T-helper 1 cell (primary cell): ENCODE measurements at places on chromosomes 7 and 10.

DNA sequence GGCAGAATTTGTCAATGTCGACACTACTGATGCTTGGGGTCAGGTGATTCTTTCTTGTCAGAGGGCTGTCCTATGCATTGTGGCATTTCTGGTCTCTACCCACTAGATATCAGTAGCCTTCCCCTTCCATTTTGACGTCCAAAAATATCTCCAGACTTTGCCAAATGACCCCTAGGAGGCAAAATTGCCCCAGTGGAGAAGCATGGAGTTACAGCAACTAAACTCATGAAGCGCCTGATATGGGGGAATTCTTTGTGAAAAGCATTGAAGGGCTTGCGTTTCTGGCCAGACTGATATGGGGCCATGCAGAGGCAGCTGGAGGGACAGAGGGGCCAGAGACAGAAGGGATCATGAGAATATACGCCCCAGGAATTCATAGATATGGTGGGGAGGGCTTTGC, 43.6 kb downstream of the ADRB1 start:
- no peak for DNase-seq

DNA sequence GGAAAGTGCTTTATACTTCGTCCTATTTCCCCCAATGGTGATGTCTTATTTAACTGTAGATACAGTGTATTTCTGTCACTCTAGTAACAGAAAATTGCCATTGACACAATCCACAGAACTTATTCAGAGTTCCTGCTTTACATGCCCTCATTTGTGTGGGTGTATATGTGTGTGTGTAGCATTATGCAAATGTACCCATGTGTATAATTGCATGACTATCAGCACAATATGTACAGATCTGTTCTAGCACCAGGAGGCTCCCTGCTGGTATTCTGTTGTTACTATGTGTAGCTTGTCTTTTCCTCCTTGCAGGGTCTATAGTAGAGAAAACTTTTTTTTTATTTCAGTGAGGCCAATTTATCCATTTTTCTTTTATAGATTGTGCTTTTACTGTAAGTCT, 16.5 kb downstream of the CYP3A43 start:
- DNase-seq = no peak

DNA sequence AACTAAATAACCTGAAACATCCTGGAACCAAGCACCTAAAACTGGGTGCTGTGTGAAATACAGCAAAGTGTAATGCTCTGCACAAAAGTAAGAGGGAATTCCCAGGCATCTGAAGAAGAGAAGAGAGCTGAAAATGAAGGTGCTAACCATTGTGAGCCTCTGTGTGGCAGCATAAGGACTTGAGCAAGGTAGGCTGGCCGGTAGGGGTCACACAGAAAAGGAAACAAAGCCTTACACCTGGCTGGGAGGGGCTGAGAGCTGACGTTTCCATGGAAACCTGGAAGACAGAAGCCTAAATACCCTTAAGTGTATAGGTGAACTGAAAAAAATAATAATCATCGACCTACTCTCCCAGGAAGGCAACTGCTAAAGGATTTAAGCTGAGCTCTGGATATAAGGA, 48.6 kb downstream of the CUL1 start:
- no peak for DNase-seq

DNA sequence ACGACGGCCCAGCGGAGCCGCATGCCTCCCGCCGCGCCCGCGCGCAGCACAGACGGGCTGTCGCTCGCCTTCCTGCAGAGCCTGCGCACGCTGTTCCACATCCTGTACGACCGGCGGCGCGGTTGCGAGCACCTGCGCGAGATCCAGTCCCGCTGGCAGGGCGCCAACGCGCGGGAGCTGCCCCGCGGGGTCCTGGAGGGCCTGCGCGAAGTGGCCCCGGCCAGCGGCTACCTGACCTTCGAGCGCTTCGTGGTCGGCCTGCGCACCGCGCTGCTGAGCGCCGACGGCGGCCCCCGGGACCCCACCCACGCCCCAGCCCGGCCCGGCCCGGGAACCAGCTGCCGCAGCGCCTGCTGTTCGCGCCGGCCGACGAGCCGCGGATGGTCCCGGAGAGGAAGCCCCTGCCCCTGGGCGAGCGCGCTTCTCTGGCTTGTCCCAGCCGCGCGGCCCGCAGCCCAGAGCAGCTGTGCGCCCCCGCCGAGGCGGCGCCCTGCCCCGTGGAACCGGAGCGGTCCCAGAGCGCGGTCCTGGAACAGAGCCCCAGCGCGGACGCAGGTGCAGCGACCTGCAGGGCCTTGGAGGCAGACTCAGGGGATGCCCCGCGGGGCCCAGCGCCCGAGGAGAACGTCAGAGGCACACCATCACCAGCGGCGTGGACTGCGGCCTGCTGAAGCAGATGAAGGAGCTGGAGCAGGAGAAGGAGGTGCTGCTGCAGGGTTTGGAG, 25.3 kb upstream of the ZNF716 start:
- DNase-seq = no peak

GRCh38 chr7:145665499-145666258, 450.9 kb upstream of the CNTNAP2 start:
- no peak for DNase-seq

DNA sequence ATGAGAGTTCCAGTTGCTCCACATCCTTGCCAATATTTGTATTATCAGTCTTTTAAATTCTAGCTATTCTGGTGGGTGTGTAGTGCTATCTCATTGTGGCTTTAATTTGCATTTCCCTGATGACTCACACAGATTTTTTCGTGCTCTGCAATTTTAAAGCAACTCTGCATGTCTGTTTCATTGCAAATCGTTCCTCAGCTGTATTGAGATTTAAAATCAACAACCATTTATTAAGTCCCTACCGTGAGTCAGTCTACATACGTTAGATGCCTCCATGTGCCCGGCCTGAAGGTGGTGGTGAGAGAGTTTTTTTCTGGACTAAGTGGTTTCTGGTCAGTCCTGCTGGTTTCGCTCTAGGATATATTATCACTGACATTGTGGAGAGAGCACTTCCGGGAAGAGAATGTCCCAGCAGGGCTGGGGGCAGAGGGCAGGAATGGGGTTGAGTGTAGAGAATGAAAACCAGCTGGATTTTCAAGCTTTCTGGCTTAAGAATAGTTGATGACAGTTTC, 8.4 kb upstream of the HYCC1 start:
- DNase-seq = peak; percentile 43

DNA sequence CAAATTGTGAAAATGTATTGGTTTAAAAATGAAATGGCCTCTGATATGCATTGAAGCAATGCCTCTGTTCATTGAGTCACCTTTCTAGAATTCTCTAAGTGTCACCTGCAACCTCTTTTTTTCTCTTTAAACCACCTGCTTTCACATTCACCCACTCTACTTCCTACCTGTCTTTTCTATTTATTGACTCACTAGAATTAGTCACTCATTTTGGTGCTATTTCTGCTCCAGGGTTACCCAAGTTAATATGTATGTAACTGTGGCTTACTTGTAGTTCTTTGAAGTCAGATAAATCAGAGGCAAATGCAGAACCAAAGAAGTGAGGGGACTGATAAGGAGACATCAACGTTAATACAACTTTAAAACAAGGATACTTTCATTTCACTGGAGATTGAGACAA, 674.7 kb downstream of the CCSER2 start:
- no peak for DNase-seq
